Activated CD8-positive, alpha-beta T cell treated with anti-CD3 and anti-CD28 coated beads for 36 hours (primary cell): ENCODE measurements at places on chromosomes 2 and 18. TPM values are rescaled to one million over a fixed set of nuclear protein-coding genes. Genes with fewer than 3 reads are reported as not detected.

The ALKAL2 gene
- not detected for total RNA-seq

GRCh38 chr2:172085460-172086159, at the start of gene DLX1:
DLX1 (plus strand) TSS chr2:172085507; CDS start chr2:172085678, 171 bp downstream.
- peak within 1 kb of the TSS; percentile 25 for H3K27ac ChIP-seq
- H3K4me1 ChIP-seq, result peaks cover 46% of the 10 kb centered on the region
- H3K4me3 ChIP-seq, result peak within 1 kb of the TSS; percentile 75
- peaks cover 3% of the 10 kb centered on the region for H3K36me3 ChIP-seq
- H3K27me3 ChIP-seq, result peaks cover 90% of the 10 kb centered on the region

DNA sequence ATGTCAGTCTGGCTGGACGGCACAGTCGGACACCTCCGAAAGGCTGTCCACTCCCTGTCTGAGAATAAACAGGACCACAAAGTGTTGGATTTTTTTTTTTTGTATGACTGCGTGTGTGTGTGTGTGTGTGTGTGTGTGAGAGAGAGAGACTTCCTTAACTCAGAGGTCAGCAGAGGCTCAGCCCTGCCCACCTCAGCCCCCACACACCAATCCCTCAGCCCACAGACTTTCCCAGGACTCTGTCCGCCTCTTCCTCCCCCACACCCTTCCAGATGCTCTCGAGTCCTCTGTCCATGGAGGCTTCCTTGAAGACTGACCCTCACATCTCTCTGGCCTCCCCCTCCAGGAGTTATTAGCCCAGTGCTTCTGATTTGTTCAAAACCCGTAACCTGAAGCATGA, 147.3 kb downstream of the BCL11A start:
- no peak overlapping the region for H3K4me3 ChIP-seq
- H3K4me1 ChIP-seq, result no peaks in the 10 kb centered on the region
- no peak overlapping the region for H3K27ac ChIP-seq

The SYT4 gene
- not detected for total RNA-seq

The CEBPZOS gene
- total RNA-seq, result 43.7 TPM

GRCh38 chr18:8050616-8051329, 483.7 kb downstream of the PTPRM start:
- no peaks in the 10 kb centered on the region for H3K27me3 ChIP-seq
- no peak overlapping the region for H3K4me3 ChIP-seq
- H3K36me3 ChIP-seq, result no peaks in the 10 kb centered on the region
- DNase-seq, result no peak

The LIMS4 gene
- 0.83 TPM for total RNA-seq

The SPIRE1 gene
- total RNA-seq, result 2.8 TPM

- H3K4me3 ChIP-seq, result no peak overlapping the region
- no peaks in the 10 kb centered on the region for H3K27me3 ChIP-seq
- peaks cover 6% of the 10 kb centered on the region for H3K36me3 ChIP-seq
- peaks cover 18% of the 10 kb centered on the region for H3K4me1 ChIP-seq
- H3K27ac ChIP-seq, result no peak overlapping the region
Observed at GRCh38 chr2:96842600-96842999, 1.2 kb downstream of the ANKRD23 start.

The UGT1A4 gene
- total RNA-seq, result not detected

The DDX18 gene
- 156 TPM for total RNA-seq

The NEU2 gene
- total RNA-seq, result not detected

DNA sequence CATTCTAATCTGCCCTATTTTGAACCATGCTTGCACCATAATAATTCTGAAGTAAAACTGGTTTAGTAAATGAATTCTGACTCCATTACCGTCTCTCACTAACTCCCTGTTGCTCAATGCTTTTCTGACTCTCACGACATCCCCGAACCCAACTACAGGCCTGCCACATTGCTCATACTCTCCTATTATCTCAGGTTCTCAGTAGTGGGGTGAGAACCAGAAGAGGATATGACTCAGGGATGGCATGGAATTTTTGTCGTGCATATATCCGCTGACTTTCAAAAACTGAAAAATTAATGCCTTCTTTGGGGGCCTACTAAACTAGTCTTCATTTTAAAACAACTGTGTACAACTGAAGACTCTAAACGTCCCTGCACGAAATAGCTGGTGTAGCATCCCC, 34.3 kb downstream of the NETO1 start:
- H3K4me3 ChIP-seq, result no peak overlapping the region
- H3K27me3 ChIP-seq, result no peaks in the 10 kb centered on the region
- H3K4me1 ChIP-seq, result no peaks in the 10 kb centered on the region
- H3K27ac ChIP-seq, result no peak overlapping the region
- H3K36me3 ChIP-seq, result no peaks in the 10 kb centered on the region

- H3K27ac ChIP-seq, result no peak overlapping the region
- no peaks in the 10 kb centered on the region for H3K36me3 ChIP-seq
- no peak overlapping the region for H3K4me3 ChIP-seq
- H3K27me3 ChIP-seq, result no peaks in the 10 kb centered on the region
- no peak for DNase-seq
- H3K4me1 ChIP-seq, result no peaks in the 10 kb centered on the region
Observed at GRCh38 chr2:137981112-137981656, 16.9 kb downstream of the HNMT start.

DNA sequence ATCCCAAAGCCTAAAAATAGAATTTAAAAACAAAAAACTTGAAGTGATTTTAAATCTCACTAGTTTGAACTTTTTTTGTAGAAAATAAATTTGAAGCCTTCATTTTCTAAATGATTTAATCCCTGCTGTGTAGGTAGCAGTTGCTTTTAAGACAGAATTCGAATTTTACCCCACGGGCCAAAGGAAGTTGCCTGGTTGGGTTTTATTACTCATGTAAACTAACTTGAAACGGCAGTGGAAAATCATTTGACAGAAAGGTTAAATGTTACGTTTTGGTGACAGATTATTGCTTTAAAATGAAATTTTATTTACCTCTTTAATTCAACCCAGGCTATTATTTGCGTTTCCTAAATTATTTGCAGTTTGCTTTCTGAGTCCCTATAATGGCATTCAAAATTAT, 2.0 kb downstream of the MAPRE2 start:
- H3K36me3 ChIP-seq, result peaks cover 16% of the 10 kb centered on the region
- peak overlapping the region; percentile 85 for H3K4me3 ChIP-seq
- H3K27me3 ChIP-seq, result no peaks in the 10 kb centered on the region
- peak; percentile 34 for DNase-seq
- peak overlapping the region; percentile 98 for H3K27ac ChIP-seq

GRCh38 chr2:60487174-60487573, 66.3 kb downstream of the BCL11A start:
- H3K4me3 ChIP-seq, result no peak overlapping the region
- no peak overlapping the region for H3K27ac ChIP-seq
- H3K4me1 ChIP-seq, result no peaks in the 10 kb centered on the region

The DLX1 gene
- not detected for total RNA-seq

DNA sequence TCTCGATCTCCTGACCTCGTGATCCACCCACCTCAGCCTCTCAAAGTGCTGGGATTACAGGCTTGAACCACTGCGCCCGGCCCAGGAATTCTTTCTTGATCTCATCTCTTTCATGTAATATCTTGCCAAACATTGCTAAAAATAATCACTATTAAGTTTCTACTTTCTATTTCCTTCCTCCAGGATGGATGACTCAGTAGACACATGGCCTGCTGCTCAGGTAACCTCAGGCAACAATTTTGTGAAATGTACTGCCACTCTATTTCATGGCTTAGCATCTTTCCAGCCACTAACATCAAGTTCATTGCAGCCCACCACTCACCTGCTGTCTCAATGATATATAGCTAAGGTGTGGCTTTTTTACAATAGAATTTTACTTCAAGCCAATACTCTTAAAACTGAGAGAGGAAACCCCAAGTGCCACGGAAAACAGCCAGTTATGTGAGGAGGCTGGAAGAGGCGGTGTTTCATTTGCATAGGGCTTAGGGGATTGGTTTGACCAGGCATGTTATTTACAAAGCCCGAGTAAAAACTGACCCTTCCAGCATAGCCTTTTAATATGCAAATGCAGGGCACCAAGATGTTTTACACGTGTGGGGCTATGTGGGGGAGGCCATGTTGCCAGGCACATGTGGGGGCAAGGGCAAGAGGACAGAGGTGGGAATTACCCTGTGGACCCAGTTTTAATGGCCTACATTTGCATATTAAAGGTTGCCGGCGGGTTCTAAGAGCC, 11.3 kb upstream of the SUMO1 start:
- DNase-seq, result no peak
- H3K4me1 ChIP-seq, result peaks cover 7% of the 10 kb centered on the region
- H3K36me3 ChIP-seq, result no peaks in the 10 kb centered on the region
- H3K4me3 ChIP-seq, result no peak overlapping the region

GRCh38 chr2:8421658-8422449, 260.0 kb upstream of the ID2 start:
- H3K27me3 ChIP-seq, result peaks cover 4% of the 10 kb centered on the region
- no peak for DNase-seq
- no peaks in the 10 kb centered on the region for H3K36me3 ChIP-seq
- H3K4me1 ChIP-seq, result peaks cover 6% of the 10 kb centered on the region

DNA sequence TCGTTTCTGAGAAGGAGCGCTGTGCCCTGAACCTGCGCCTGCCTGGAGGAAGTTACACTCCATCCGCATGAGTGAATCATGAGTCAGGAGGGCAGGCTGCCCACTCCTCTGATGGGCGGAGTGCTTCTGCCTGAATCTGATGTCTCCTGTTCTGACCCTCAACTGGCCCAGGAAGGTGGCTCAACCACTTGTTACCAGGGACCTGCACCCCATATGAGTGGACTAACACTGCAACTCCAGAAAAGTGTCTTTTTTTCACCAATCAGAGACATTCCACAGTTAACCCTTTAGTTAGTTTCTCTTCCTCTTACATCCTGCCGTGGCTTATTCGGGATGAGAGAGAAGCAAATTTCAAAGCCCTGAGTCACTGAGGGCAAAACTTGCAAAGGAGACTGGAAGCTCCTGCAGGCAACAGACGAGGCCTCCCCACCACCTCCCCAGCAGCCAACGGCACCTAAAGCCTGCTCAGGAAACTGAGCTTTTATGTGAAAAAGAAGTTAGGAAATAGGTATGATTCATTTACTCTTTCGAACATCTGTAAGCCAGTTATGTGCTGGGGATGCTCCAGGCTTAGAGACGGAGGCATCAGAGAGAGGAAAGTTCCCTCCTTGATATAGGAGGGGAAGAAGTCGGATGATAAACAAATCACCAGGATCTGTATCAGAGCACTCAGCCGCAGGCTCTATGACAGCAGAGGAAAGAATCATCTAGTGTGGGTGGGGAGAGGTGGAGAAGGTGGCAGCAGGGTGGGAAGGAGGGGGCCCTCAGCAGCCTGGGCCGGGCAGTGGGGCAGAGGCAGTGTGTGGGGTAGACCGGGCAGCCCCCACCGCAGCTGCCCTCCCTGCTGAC, 30.9 kb downstream of the MBP start:
- DNase-seq, result peak; percentile 78
- peak overlapping the region; percentile 95 for H3K27ac ChIP-seq
- H3K36me3 ChIP-seq, result peaks cover 67% of the 10 kb centered on the region
- peaks cover 93% of the 10 kb centered on the region for H3K4me1 ChIP-seq
- no peaks in the 10 kb centered on the region for H3K27me3 ChIP-seq

- H3K27ac ChIP-seq, result no peak overlapping the region
- no peaks in the 10 kb centered on the region for H3K36me3 ChIP-seq
- no peak overlapping the region for H3K4me3 ChIP-seq
- peaks cover 2% of the 10 kb centered on the region for H3K27me3 ChIP-seq
Observed at GRCh38 chr2:170147576-170147975, 30.4 kb upstream of the MYO3B start.

The RAB17 gene
- 0.69 TPM for total RNA-seq

The GRHL1 gene
- total RNA-seq, result 0.20 TPM

GRCh38 chr18:10872304-10872703, 277.1 kb downstream of the PIEZO2 start:
- DNase-seq, result no peak
- H3K27ac ChIP-seq, result no peak overlapping the region
- H3K4me1 ChIP-seq, result no peaks in the 10 kb centered on the region
- H3K36me3 ChIP-seq, result no peaks in the 10 kb centered on the region
- H3K27me3 ChIP-seq, result no peaks in the 10 kb centered on the region

The EFEMP1 gene
- not detected for total RNA-seq

The MAP2 gene
- total RNA-seq, result not detected

DNA sequence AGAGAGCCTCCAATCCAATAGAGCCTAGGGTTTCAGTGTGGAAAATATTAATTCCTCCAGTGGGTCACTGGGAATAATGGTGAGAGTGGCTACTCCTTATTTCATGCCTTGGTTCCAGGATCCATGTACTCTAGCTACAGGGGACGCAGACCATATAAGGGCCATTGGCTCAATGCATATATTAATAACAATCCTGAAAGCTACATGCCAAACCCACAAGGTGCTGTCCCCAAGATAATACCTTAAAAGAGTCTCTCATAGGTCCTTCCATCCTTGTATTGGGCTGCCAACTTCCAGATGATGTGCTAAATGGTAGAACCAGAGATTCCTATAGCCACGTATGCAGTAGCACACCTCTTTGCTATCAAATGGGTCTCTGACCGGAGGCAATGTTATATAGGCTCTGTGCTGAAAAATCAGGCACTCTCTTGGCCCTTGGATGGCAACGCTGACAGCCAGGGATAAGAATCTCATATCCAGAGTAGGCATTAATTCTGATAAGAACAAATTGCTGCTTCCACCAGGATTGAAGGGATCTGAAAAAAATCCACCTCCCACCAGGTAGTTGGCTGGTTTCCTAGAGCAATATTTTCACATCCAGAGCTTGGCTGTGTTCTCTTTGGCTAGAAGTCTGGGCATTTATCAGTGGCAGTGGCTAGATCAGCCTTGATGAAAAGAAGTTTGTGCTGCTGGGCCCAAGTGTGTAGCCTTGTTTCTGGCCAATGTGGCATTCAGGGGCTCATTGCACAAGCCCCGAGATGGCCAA, 218.1 kb upstream of the MGAT5 start:
- no peak for DNase-seq
- H3K4me1 ChIP-seq, result peaks cover 5% of the 10 kb centered on the region
- H3K4me3 ChIP-seq, result no peak overlapping the region

The SP3 gene
- 80.5 TPM for total RNA-seq

DNA sequence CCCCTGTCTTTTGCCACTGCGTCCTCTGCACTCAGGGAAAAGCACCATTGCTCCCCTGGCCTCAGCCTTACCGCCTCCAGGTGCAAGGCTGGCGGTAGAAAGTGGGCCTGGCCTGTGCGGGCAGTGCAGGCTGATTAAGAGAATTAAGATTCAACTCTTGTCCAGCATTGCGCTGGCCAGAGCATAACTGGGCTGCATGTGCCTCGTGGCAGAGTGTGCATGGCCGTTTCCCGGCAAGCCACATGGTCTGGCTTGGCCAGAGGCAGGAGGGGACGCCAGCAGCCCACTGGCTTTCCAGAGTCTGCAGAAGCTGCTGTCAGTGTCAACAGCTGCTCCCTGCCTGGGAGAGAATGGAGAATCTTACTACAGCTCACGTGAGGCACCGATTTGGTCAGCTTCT, 12.3 kb downstream of the NTSR2 start:
- no peak for DNase-seq
- peaks cover under 1% of the 10 kb centered on the region for H3K36me3 ChIP-seq
- no peaks in the 10 kb centered on the region for H3K4me1 ChIP-seq
- H3K4me3 ChIP-seq, result no peak overlapping the region
- no peak overlapping the region for H3K27ac ChIP-seq

The CCDC68 gene
- total RNA-seq, result not detected

- no peak overlapping the region for H3K4me3 ChIP-seq
- peak; percentile 71 for DNase-seq
- no peaks in the 10 kb centered on the region for H3K27me3 ChIP-seq
- H3K4me1 ChIP-seq, result peaks cover 21% of the 10 kb centered on the region
- H3K27ac ChIP-seq, result peak overlapping the region; percentile 25
Observed at GRCh38 chr2:96860065-96861029, 2.5 kb upstream of the ANKRD39 start.

The ARMC9 gene
- 2.0 TPM for total RNA-seq
